ENCODE measurements at places on chromosomes 3 and 15. TPM values are rescaled to one million over a fixed set of nuclear protein-coding genes. Genes with fewer than 3 reads are reported as not detected.

GRCh38 chr3:4351164-4351855, 48.1 kb downstream of the SETMAR start:
- no peaks in the 10 kb centered on the region for H3K27me3 ChIP-seq
- no peaks in the 10 kb centered on the region for H3K36me3 ChIP-seq
- no peak for DNase-seq
- H3K27ac ChIP-seq = no peak overlapping the region

DNA sequence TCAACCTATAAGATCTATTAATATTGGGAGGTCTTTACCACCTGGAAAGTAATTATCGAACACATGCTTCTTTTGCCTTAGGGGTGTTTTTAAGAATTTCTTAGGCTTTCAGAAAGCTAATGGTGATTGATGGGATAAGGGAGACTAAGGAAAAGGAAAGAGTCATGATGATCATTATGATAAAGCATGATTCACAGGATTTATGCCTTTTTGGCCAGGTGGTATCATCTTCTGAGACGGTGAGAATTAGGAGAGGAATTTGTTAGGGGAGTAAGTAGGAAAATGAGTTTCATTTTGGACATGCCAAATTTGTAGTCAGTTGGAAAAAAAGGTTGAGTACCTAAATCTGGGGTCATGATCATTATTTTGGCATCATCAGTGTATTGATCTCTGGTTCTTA, 8.9 kb downstream of the ARMC8 start:
- H3K27ac ChIP-seq = no peak overlapping the region
- H3K36me3 ChIP-seq = no peaks in the 10 kb centered on the region
- no peak overlapping the region for H3K4me3 ChIP-seq
- DNase-seq = no peak

- DNase-seq = no peak
- no peaks in the 10 kb centered on the region for H3K4me1 ChIP-seq
- H3K27me3 ChIP-seq = no peaks in the 10 kb centered on the region
- no peak overlapping the region for H3K27ac ChIP-seq
Measured at GRCh38 chr3:89440386-89440785, 333.0 kb downstream of the EPHA3 start.

GRCh38 chr3:159877924-159878323, 110.7 kb upstream of the IL12A start:
- no peak for DNase-seq
- no peaks in the 10 kb centered on the region for H3K36me3 ChIP-seq
- H3K27me3 ChIP-seq = no peaks in the 10 kb centered on the region
- H3K4me3 ChIP-seq = no peak overlapping the region
- peaks cover 7% of the 10 kb centered on the region for H3K4me1 ChIP-seq
- H3K27ac ChIP-seq = no peak overlapping the region

- peaks cover 4% of the 10 kb centered on the region for H3K4me1 ChIP-seq
- H3K27ac ChIP-seq = no peak overlapping the region
- no peak for DNase-seq
- no peaks in the 10 kb centered on the region for H3K27me3 ChIP-seq
- H3K4me3 ChIP-seq = no peak overlapping the region
Measured at GRCh38 chr3:129425213-129425612, 3.2 kb downstream of the EFCAB12 start.

DNA sequence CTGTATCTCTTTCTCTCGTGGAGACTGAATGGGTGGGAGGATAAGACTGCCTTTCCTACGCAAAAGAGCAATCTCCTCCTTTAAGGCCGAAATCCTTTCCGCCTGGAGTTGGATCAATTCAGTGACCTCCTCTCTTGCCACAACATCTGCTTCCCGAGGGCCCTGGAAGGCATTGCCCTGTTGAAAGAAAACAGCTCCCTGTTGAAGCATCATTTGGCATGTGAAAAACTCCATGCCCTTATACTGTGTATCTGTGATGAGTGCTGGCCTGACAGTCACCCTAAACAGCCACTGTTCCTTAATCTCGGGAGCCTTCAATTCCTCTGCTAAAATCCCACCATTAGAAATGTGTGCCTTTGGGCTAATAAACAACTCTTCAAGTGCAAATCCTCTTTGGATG, 80.2 kb downstream of the BOC start:
- no peaks in the 10 kb centered on the region for H3K36me3 ChIP-seq
- H3K27ac ChIP-seq = no peak overlapping the region
- no peaks in the 10 kb centered on the region for H3K27me3 ChIP-seq
- peaks cover 11% of the 10 kb centered on the region for H3K4me1 ChIP-seq

- no peak overlapping the region for H3K4me3 ChIP-seq
- no peaks in the 10 kb centered on the region for H3K36me3 ChIP-seq
- no peak for DNase-seq
- no peak overlapping the region for H3K27ac ChIP-seq
- no peaks in the 10 kb centered on the region for H3K27me3 ChIP-seq
- peaks cover 34% of the 10 kb centered on the region for H3K4me1 ChIP-seq
Measured at GRCh38 chr15:68333775-68334470, 56.4 kb downstream of the FEM1B start.

Gene CLSTN2
- 9.7 TPM for total RNA-seq

GRCh38 chr3:16134173-16134928, 40.1 kb upstream of the GALNT15 start:
- no peaks in the 10 kb centered on the region for H3K27me3 ChIP-seq
- peaks cover 11% of the 10 kb centered on the region for H3K4me1 ChIP-seq
- no peak for DNase-seq
- no peak overlapping the region for H3K27ac ChIP-seq

DNA sequence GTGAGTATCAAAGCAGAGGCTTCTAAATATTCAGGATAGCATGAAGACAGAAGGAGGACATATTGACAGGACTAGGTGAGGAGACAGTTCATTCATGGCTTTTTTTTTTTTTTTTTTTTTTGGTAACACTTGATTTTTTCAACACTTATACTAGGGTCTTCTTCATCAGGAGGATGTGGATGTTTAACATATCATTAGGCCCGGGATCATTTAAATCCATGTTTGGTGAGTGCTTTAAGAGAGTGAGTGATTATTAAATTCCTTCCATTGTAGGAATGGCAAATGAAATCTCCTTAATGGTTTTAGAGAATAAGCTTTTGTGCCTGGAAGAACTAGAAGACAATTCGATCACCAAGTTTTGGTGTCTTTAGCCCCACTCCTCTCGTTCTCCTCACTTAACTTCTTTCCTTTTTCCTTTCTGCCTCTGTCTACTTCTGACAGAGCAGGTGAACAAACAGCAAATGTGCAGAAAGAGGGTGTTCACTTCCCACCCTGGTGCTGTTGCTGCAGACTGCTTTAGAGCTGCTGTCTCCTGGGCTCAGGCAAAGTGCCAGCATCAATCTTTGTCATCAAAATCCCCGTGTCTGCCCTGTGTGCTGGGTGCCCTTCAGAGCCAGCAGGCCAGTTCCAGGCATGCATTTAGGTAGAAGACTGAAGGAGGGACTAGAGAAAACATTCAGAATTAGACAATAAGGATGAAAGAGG, 35.6 kb upstream of the RAB11A start:
- no peaks in the 10 kb centered on the region for H3K27me3 ChIP-seq
- H3K4me1 ChIP-seq = peaks cover 71% of the 10 kb centered on the region
- H3K27ac ChIP-seq = peak overlapping the region; percentile 90
- DNase-seq = peak; percentile 51
- H3K4me3 ChIP-seq = no peak overlapping the region
- H3K36me3 ChIP-seq = no peaks in the 10 kb centered on the region

GRCh38 chr3:39216176-39216790, 23.9 kb upstream of the XIRP1 start:
- H3K27me3 ChIP-seq = no peaks in the 10 kb centered on the region
- no peak for DNase-seq
- no peak overlapping the region for H3K27ac ChIP-seq
- no peaks in the 10 kb centered on the region for H3K36me3 ChIP-seq

Gene ISL2
- not detected for total RNA-seq

Gene TMEM207
- total RNA-seq = not detected

Gene WDR53
- 4.5 TPM for total RNA-seq

GRCh38 chr3:23874359-23875112, 42.3 kb downstream of the NKIRAS1 start:
- H3K27ac ChIP-seq = no peak overlapping the region
- H3K4me3 ChIP-seq = no peak overlapping the region
- H3K36me3 ChIP-seq = no peaks in the 10 kb centered on the region
- peaks cover 27% of the 10 kb centered on the region for H3K4me1 ChIP-seq
- no peaks in the 10 kb centered on the region for H3K27me3 ChIP-seq
- DNase-seq = no peak

DNA sequence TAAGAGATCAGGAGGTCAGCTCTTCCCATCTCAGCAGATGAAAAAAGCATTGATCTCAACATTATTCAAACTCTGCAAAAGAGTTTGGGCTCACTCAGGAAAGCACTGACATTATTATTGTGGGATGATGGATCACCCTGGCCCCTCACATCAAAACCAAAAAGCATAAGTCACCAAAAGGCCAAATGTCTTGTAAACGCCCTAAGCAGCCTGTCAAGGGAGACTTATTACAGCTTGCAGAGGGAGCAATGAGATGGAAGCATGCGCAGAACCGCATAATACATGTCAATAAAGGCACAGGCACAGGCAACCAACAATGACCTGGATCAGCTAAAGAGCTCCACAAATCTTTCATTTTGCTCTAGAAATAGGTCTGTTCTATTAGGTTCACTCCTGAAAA, 4.6 kb downstream of the FSIP1 start:
- no peak for DNase-seq
- H3K27me3 ChIP-seq = no peaks in the 10 kb centered on the region
- H3K27ac ChIP-seq = no peak overlapping the region
- no peaks in the 10 kb centered on the region for H3K36me3 ChIP-seq
- no peaks in the 10 kb centered on the region for H3K4me1 ChIP-seq
- no peak overlapping the region for H3K4me3 ChIP-seq
